ENCODE measurements at places on chromosomes 12 and 14. TPM values are rescaled to one million over a fixed set of nuclear protein-coding genes. Genes with fewer than 3 reads are reported as not detected.

The CBLN3 gene
- total RNA-seq, result 4.2 TPM

The NTN4 gene
- 130 TPM for total RNA-seq

The ERBB3 gene
- total RNA-seq, result 0.10 TPM

The TMPRSS12 gene
- total RNA-seq, result not detected

The APOLD1 gene
- 3.5 TPM for total RNA-seq

The CPNE6 gene
- total RNA-seq, result not detected

The RNFT2 gene
- total RNA-seq, result 6.6 TPM

The PIK3C2G gene
- not detected for total RNA-seq

The HRK gene
- 0.07 TPM for total RNA-seq

The ATG101 gene
- total RNA-seq, result 73.8 TPM

The INHBE gene
- total RNA-seq, result 2.0 TPM

The GXYLT1 gene
- total RNA-seq, result 11.7 TPM

The GPR68 gene
- 1.4 TPM for total RNA-seq

The LLPH gene
- 5.0 TPM for total RNA-seq

The VCPKMT gene
- total RNA-seq, result 6.1 TPM

The SELPLG gene
- 2.7 TPM for total RNA-seq

The BCL7A gene
- 6.6 TPM for total RNA-seq

The TXNRD1 gene
- 1,049 TPM for total RNA-seq

The DBX2 gene
- not detected for total RNA-seq

The TBX5 gene
- 2.0 TPM for total RNA-seq

The PLCZ1 gene
- not detected for total RNA-seq
